ENCODE measurements at places on chromosomes 16 and 17. TPM values are rescaled to one million over a fixed set of nuclear protein-coding genes. Genes with fewer than 3 reads are reported as not detected.
A peak's percentile ranks its signal among the peaks of the same experiment; 100 is the strongest.

Gene C17orf107
- 11.1 TPM for total RNA-seq

DNA sequence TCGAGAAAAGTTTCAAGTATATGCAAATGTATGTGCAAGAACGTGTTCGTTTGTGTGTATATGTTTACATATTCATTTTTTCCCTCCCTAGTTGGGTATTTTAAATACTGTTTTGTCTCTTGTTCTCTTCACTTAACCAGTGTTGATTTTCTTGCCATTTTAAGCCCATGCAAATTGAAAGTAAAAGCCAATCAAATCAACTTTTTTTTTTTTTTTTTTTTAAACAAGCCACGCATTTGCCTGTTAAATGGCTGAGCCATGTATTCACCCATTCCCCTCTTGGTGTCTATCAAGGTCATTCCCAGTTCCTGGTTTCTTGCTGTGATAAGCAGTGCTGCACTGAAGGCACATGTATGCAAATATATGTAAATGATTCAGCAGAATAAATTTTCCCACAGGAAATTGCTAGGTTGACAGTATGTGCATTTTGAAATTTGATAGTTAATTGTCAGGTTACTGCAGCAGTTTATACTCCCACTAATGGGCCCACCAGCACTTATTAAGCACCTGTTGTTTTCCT is 12.2 kb downstream of the ABCC1 start:
- no peak for DNase-seq

- DNase-seq, result no peak
These were observed 32.6 kb downstream of the NUBP1 start for GRCh38 chr16:10776280-10776679.

DNA sequence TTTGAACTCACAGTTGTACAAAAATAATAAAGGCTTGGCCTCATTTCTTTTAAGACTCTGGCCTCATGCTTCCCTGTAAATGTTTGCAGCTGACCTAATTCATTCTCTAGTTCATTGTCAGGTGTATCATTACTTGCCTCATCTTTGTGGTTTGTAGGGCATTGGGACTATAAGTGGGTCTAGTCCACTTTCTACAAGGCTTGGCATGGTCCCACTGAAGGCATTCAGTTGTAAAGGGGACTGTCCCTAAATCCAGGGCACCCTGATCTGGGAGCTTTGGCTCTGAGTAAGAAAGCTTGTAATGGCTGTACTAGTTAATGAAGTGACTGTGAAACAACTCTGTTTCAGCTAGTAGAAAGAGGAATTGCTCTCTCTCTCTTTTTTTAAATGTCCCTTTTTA is 2.7 kb downstream of the KCTD2 start:
- DNase-seq, result no peak

GRCh38 chr17:77700165-77700881 is 258.2 kb upstream of the TNRC6C start:
- DNase-seq, result peak; percentile 69

DNA sequence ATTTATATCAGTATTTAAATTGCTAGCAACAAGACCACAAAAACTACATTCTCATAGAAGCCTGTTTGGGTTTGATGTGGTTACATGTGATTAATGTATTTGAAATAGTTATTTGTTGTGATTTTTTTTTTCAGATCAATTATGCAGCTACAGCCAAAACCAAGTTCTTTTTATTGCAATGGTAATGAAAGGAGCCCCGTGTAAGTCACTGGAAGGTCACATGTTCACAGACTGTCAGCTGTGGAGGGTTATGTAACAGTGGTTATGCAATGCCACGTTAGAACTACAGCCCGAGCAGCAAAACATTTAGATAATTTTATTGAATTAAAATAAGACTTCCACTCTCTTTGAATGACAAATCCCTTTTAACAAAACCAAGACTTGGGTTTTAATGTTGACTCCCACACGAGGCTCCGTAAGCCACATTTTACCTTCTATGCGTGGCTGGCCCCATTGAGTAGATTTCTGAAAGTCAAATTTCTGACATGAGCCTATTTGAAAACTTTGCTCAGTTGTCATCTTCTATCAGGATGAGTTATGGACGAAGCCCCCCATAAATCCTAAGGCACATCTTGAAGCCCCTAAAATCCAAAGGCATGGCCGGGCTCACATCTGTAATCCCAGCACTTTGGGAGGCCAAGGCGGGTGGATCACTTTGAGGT is 41.8 kb upstream of the SEC14L1 start:
- no peak for DNase-seq

GRCh38 chr17:79926605-79927135 is 87.4 kb upstream of the CBX4 start:
- no peak for DNase-seq

DNA sequence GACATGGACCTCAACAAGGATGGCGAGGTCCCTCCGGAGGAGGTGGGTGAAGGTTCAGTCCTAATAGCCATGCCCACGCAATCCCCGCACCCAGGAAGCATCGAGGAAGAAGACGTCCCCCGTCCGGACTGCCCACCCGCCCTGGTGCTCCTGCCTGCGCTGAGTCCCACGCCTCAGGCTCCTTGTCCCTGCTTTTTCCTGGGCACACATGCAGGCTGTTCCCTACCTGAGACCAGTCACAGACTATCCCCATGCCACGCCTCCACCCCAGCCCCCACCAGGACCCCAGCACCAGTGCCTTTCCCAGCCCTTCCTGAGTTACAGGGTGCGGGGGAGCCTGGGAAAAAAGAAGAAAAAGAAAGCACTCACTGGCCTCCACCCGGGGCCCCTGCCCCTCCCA is 9.0 kb downstream of the FKBP10 start:
- DNase-seq, result no peak

Measured in glutamatergic neuron (in vitro differentiated cells).